Right lung (tissue), 10 donors: ENCODE measurements at places on chromosomes 2 and 18.

DNA sequence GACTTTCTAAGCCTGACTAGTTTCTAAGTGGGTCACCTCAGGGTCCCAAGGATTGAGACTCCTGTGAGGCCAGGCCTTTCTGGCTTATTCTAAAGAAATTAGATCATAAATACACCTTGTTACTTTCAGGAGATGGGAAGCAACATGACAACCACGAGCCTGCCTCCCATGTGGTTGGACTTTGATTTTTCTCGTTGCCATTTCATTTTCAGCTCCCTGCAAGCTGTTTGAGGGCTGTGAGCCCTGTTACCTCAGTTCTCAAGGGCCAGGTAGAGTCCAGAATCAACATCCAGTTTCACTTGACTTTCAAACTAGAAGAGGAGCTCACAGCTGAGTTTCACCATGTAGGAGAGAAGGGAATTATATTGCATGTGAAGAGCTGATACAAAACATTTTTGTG lies 159.8 kb upstream of the BCL2L11 start:
- DNase-seq, result no peak

GRCh38 chr2:106095478-106096298 lies 98.4 kb downstream of the UXS1 start:
- no peak for DNase-seq

GRCh38 chr2:216463148-216463547 lies 35.5 kb upstream of the RPL37A start:
- no peak for DNase-seq

DNA sequence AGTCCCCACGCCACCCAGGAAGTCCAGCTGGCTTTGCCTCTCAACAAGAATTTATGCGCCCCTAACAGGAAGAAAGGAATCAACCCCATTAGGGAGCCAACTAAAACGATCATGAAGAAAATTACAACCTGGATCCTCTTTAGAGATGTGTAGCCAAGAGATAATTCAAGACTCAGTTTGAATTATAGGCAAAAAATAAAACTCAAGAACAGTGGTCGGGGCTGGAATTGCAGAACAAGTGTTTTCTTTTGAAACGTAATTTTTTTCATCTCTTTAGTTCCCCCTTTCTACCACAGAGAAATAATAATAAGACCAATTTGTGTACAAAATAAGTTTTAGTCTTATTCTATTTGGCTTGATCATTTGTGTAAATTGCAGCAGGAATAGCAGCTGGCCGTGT lies 22.4 kb downstream of the PDCD1 start:
- DNase-seq, result no peak

DNA sequence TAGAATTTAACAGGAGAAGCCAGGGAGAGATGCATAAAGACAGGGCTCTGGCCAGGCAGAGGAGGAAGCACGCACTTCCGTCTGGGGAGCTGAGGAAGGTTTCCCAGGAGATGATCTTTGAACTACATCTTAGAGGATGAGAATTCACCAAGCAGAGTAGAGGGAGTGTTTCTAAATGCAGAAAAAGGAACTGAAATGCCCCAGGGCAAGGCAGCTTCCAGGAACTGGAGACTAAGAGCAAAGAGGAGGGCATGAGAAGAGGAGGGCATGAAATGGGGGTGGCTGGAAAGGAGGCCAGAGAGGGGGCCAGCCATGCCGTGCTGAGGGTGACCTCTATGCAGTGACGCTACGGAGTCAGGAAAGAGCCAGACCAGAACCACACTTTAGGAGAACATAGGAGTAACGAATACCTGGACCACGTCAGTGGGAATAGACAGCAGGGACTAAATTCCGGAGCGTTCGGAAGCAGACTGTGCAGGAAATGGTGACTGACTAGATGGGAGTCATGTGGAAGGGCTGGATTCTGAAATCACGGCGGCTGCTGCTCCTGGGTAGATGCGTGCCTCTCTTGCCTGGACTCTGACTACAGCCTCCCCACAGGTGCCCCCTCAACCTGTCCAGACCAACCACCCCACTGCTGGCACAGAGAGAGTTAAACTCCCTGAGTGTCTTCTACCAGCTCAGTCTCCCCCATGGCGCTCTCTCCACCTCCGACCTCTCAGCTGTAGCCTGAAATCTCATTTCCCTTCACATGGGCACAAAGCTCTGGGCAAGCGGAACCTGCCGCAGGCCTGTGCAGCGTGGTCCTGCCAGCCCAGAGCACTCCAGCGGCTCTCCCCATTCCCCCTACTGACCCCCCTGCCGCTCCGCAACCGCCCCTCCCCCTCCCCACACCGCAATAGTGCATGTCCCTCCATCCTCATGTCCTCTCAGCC lies 87.0 kb upstream of the RTN4 start:
- no peak for DNase-seq

DNA sequence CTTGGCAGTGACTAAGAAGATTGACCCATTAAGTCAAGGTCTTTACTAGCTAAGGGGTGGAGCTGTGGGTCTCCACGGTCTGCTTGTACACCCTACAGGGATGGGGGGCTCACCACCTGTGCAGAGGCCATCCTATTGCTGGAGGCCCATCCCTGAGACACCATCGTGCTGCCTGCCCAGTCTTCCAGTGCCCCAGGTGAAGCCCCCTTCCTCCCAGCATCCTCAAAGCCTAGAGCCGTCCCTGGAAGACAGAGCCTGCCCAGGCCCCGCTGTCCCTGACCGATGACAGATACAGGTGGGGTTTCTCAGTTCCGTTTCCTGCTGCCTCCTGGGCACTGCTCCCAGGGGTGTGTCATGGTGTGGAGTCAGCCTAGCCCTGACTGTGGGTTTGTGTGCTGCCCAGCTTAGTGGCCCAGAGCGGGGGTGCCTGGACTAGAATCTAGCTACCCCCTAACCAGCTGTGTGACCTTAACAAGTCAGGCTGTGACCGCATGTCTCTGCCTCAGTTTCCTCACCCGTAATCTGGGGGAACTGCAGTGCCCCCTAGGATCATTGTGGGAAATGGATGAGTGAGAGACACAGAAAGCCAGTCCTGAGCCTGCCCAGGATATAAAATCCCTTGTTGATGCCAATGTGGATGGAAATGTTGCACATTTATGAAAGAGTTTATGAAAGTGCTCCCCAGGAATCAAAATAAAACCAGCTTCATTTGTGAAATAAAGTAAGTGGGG lies 2.0 kb downstream of the OTOS start:
- DNase-seq, result no peak

DNA sequence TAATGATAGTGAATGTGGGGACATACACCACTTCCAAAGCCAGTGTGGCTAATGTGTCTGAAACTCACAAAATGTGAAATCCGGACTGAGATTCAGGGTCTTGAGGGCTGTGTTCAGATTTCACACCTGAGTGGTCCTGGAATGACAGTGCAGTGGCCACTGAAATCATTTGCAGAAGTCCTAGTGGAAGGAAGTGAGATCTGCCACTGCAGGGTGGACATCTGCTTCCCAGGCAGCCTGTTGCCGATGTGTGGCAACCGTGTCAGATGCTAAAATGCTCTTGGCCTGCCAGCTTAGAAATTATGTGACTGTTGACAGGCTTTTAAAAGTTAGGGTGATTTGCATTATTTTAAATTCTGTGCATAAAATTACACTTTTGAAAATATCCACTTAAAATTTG lies 77.8 kb upstream of the TMEM200C start:
- DNase-seq, result no peak

- no peak for DNase-seq
These were observed 47.8 kb downstream of the XDH start for GRCh38 chr2:31366733-31367132.
